ENCODE measurements at places on chromosomes 1 and 21.

- no peak for DNase-seq
These were observed 40.9 kb downstream of the ATP6V1G3 start for GRCh38 chr1:198499588-198499987.

DNA sequence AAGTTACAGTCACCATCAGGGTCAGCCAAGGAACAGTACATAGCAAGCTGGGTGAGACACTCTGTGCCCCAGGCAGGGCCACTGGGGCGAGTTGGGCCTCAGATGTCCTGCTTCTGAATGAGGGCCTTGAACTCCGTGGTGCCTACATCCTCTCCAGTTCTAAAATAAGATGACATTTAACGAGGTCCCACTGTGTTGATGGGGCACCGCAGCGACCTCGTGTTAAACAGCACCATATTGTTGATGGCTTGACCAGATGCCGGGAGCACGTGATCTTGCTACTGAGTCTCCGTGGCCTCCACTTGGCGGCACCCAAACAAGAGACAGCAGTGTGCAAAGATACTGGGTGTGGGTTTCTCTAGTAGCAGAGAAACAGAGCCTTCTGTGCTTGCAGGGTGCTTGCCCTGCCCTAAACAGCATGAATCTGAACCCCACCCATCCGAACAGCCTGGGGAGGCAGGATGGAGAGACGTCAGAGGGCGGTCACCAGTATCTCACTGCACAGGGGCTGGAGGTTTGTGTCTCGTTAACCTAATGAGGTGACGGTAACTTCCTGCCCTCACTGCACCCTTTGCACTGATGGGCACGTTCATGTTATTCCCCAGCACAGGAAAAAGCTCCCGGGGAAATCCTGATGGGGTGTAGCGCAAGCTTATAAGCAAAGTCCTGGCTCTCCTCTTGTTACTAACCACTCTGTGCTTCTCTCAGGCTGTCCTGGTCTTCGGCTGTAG, 324.4 kb downstream of the AJAP1 start:
- no peak for DNase-seq

GRCh38 chr1:10740123-10740522, 56.3 kb downstream of the CASZ1 start:
- no peak for DNase-seq

DNA sequence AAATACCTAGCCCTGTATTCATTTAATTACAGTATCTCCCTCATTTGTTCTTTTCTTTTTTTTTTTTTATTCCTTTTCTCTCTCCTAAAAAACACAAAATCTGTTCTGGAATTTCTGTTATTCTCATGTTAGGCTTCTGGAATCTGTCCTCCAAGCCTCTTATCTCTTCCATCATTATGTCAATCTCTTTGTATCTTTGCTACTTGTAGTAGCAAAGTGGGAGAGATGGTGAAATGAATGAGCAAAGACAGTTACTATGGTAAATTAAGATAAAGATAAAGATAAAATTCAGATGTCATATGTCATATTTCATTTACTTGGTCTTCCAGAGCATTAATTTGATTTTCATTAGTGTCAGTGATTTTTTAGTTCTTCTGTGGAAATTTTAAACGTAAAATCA, 155.1 kb downstream of the FGGY start:
- no peak for DNase-seq

DNA sequence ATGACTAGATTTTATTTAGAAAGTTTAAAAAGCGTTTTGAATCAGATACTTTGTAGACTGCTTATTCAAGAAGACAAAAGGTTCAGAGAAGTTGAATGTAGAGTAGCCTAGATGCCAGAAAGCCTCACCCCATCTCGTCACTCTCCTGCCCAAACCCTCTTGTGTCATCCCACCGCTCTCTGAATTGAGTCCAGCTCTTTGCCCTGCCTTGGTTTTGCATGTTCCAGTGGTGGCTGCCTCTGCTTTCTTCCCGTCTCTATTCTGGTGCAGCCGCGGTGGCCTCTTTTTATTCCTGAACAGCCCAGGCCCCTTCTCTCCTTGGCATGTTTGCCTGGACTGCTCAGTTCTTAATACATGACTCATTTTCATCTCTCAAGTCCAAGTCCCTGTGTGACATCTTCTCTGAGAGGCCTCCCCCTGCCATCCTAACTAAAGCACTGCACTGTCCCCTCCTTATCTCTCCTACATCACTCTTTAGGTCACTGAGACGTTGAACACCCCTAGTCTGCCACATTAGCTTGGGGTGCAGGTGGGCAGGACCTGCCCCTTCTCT, 22.9 kb downstream of the PRDM2 start:
- no peak for DNase-seq

All from MV-4-11 (cell line).